HT-29 (cell line): ENCODE measurements at places on chromosomes 11 and 22.

DNA sequence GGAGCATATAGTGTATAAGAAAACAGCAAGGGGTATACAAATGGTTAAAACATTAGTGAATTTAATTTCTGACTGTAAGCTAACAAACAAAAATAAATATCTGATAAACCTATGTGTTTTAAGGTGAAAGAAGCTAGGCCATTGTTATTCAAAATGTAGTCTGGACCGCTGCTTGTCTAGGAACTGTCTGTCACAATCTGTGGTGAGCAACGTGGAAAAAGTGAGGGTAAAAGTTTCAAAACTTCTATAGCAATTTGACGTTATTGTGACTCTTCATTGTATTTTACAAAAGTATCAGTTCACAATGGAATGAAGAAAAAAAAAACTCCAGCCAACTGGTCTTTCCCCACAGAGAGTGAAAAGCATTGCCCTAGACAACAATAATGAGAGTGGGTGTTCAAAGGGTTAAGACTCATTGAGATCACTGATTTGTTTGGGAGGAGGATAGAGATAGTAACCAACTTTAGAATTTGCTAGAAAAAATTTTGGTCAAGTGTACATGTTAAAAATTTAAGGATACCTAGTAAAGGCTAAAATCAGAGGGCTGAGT is 79.1 kb downstream of the UVRAG start:
- no peak for DNase-seq

- no peak for DNase-seq
Measured at GRCh38 chr11:93563857-93564256, 20.7 kb upstream of the SMCO4 start.

GRCh38 chr11:69915151-69915500 is 95.9 kb upstream of the FGF3 start:
- no peak for DNase-seq

GRCh38 chr11:131691181-131692041 is 321.0 kb downstream of the NTM start:
- DNase-seq: no peak

DNA sequence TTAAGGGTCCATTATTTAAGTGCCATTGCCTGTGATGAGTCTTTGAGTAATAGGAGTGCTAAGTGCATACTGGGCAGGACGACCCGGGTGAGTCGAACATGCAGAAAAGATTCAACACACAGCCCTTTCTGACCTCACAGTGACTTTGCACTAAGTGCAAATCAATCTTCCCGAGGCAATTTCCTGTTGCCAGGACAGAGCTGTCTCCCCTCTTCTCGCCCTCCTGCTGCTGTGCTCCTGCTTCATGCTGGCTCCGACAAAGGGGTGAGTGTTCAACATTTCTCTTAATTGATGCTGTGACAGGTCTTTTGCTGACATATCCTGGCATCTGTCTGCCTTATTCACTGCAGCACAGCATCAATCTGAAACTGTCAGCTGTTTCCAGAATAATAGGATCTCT is 42.0 kb downstream of the MCHR1 start:
- no peak for DNase-seq

GRCh38 chr11:69538854-69539253 is 57.4 kb downstream of the LINC01488 start:
- DNase-seq: no peak

- DNase-seq: no peak
Measured at GRCh38 chr22:47883757-47884156, 1121.3 kb downstream of the TBC1D22A start.

DNA sequence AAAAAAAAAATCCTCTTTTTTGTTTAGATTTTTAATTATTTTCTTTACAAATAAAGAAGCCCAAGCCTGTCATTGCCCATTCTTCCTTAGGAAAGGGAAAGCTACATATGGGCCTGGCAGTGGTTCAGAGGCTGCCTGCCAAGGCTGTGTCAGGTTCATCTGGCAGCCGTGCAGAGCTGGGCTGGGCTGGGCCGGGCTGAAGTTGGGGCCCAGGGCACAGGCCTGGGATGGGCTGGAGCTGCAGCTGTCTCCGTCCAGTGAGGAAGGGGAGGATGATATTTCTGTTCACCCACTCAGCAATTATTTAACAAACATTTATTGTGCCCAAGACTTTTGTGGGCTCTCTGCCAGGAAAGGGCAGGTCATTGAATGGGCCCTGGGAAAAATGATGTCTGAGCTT is 4.6 kb downstream of the PRR5L start:
- DNase-seq: no peak

GRCh38 chr11:33362051-33362910 is 105.1 kb downstream of the HIPK3 start:
- peak; percentile 81 for DNase-seq

- peak; percentile 39 for DNase-seq
Measured at GRCh38 chr11:32584921-32585320, 1.3 kb downstream of the EIF3M start.

- no peak for DNase-seq
Measured at GRCh38 chr11:11302565-11302964, 50.5 kb downstream of the CSNK2A3 start.

DNA sequence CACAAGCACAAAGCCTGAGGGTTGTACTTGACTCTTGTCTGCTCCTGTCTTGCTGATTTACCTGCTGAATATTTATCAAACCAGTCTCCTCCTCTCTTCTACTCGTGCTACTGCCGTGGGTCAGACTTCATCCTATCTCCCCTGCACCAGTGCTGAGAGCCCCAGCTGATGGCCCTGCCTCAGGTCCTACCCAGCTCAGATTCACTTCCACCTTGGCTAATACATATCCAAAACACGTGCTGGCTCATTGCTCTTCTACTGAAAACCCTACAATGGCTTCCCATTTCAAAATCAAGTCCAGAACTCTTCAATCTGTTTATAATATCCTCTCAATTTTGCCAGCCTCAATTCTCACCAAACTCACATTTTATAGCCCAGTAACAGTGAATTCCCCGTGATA is 48.3 kb downstream of the RAB30 start:
- DNase-seq: no peak

DNA sequence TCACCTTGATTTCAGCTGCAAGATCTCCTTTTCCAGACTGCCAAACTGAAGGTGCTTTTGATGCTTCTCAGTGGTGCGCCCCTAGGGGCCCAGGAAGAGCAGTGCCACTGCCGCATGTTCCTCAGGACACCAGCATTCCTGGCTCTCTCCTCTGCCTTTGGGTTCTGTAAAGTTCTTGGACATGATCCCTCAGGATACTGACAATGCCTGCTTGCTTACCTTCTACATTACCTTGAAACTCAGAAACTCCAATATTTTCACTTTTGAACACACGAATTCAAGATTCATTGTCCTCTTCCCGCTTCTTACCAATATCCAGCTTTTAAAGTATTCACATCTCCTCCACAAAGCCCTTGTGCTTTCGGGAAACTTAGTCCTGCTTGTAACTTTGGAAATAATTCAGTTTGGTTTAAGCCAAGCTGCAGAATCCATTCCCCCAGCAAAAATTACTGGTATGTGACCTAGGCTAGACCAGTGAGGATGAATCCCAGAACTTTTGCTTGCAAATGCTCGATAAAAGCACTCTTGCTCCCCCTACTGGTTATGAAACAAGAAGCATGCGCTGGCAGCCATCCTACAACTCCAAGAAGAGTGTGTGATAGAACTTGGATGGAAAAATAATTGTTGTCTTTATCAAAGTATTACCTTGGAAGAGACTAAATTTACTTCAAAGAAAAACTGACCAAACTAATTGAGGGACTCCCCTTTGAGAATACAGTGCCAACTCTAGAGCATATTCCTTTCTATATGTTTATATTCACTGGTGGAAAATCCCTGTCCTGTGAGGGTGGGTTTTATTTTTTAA is 16.5 kb upstream of the OR5B21 start:
- DNase-seq: peak; percentile 79

- no peak for DNase-seq
Measured at GRCh38 chr11:19281041-19281440, 40.3 kb upstream of the E2F8 start.

GRCh38 chr22:23145878-23146470 is 697 bp downstream of the RAB36 start:
- DNase-seq: no peak

GRCh38 chr11:115653076-115653475 is 148.9 kb upstream of the CADM1 start:
- no peak for DNase-seq

DNA sequence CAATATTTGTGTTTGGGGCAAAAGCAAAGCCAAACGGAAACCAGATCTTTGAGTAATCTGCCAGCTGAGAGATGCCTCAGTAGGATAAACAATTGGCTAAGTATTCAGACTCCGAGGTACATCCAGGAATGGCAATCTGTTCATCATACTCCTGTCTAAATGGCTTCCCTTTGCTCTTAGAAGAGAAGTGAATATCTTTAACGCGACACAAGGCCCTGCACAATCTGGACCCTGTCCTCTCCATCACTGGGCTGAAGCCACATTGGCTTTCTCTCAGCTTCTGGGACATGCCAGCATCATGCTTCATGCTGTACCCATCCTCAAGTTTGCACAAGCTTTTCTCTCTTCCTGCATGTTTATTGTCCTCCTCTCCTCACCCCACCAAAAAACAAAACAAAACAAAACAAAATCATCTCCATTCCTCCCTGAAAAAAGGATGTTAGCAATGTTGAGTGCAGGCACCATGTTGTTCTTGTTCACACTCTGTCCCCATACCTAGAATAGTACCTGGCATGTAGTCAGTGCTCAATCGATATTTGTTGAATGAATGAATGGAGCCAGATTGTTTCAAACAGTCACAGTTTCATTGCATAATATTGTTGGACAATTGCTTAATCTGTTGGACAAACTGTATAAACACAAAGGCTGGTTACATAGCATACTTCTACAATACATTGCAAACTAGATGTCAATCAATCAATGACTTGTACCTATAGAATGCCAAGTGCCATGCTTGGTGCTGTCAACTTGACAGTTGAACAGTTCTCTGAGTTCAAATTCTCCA is 38.2 kb upstream of the SESN3 start:
- DNase-seq: no peak

GRCh38 chr11:82978422-82979099 is 77.0 kb downstream of the DDIAS start:
- no peak for DNase-seq

GRCh38 chr11:12090761-12091258 is 19.6 kb upstream of the MICAL2 start:
- peak; percentile 83 for DNase-seq

DNA sequence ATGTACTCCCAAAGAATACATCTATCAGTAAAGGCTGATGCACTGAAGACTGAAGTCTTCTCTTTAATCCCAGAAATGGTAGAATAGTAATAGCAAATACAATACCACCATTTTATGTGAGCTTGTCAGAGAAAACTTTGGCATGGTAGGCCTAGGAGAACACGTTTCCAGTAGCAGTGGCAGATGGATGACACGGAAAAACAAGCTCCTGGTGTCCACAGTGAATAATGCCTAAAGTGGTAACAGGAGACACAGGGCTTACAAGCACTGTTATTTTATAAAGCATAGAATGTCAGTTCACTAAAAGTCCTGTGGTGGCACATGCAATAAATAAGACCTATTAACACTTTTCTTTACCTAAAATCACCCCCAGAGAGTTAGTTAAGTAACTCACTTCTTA is 277.6 kb downstream of the TTC28 start:
- DNase-seq: no peak

DNA sequence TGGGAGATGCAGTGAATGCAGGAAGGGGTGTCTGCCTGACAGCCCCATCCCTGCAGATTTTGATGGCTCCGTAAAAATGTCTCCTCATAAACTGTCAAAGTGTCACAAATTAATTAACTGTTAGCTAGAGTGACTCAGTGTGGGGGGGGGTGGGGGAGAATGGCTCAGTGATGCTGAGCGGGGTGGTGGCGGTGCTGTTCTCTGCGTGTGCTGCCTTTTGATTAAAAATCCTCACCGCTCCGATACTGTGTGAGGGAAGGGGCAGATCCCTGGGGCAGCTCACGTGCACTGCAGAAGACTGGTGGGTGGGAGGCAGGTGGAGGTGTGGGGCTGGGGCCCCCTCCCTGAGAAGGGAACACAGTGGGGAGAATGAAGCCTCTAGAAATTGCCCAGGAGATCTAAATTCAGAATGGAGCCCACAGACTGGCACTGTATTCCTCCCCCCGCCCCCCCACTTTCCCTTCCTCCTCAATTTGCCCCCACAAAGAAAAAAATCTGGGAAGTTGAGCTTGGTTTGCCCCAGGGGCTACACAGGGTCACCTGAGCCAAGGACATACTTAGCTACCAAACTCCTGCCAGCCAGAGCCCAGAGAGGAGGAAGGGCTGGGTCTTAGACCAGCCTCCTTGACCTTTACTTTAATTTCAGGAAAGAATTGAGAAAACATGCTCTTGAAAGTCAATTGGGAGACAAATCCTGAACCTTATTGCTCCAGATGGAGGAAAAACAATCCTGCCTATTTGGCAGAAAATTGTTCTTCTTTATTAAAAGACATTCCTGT is 39.8 kb downstream of the DRD2 start:
- DNase-seq: no peak

DNA sequence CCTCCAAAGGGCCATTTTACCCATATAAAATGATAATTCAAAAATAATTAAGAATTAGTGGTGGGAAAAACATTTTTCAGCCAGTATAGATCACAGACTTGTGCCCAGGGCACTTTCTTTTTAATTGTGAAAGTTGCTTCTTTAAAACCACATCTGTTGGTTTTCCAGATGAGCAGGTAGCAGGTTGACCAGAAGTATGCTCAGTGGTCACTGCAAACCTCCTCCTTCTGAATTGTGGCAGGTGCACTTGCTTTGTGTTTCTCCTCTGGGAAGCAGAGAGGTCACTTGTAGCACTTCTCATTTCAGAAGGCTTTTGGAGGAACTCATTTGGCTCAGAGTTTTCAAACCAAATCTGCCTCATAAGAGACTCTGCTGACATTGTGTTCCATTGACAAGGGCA is 24.6 kb upstream of the CWF19L2 start:
- DNase-seq: no peak
